ENCODE measurements at places on chromosomes 16 and 17.

GRCh38 chr16:23290189-23291062 is 11.7 kb upstream of the SCNN1B start:
- no peak for DNase-seq

DNA sequence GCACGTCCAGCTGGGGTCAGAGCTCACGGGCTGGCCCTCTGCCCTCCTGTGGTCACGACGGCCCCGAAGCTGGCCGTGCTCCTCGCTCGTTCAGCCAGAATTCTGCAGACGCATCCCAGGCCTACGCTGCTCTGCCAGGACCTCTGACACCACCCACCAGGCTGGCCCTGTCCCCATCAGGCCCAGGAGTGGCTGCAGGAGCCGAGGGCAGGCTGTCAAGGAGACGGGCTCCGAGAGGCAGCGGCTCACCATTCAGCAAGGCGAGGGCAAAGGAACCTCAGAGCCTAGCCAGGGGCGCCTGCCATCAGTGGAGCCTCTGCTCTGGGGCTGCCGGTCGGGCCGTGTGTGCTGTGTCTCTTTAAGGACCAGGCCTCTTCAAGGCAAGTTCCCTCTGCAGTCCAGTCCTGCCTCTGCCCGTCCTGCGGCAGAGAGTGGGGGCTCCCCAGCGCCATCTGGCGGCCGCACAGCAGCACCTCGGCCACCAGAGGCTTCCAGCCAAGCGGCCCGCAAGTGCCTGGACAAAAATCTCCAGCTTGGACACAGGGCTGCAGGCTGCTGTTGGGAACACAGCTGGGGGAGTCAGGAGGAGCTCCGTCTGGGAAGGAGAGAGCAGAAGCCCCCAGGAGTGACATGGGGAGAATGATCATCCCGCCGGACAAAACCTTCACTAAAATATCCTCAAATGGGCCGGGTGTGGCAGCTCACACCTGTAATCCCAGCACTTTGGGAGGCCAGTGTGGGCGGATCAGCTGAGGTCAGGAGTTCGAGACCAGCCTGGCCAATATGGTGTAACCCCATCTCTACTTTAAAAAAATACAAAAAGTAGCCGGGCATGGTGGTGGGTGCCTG is 7.4 kb upstream of the ABR start:
- DNase-seq: peak; percentile 45

DNA sequence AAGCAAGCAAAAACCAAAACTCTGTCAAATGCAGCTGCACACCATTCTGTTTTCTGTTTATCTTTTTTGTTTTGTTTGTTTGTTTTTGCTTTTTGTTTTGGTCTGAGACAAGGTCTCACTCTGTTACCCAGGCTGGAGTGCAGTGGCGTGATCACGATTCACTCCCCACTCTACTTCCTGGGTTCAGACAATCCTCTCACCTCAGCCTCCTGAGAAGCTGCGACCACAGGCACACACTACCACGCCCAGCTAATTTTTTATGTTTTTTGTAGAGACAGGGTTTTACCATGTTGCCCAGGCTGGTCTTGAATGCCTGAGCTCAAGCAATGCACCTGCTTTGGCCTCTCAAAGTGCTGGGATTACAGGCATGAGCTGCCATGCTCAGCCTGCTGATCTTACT is 19.3 kb upstream of the SLFN13 start:
- no peak for DNase-seq

GRCh38 chr16:9323170-9323569 is 231.7 kb downstream of the HAPSTR1 start:
- no peak for DNase-seq

GRCh38 chr17:77686903-77687302 is 271.6 kb upstream of the TNRC6C start:
- no peak for DNase-seq

- DNase-seq: no peak
Measured at GRCh38 chr16:86836503-86837129, 258.3 kb downstream of the FOXL1 start.

DNA sequence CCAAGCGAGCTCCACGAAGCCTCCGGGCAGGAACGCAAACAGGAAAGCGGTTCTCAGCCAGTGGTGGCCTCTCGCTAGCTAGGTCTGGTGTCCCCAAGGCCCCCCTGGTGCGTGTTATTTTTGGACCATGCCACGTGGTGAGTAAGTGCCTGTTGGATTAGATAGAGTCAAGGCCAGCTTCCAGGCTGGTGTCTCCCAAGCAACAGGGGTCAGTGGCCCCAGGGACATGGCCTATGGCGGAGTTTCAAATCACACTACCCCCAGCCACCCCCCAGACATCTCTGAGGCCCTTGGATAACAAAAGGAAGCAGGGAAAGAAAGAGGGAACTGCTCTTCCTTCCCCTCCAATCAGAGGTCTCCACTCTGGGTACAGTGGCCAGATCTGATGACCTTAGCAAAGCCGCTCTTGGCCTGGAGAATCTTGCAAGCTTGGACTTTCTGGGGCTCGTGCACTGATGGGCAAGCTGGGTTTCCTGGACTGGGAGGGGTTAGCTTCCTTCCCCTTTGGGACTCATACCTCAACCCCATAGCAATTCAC is 58.2 kb downstream of the MAF start:
- DNase-seq: no peak

GRCh38 chr17:1055751-1056645 is 59.1 kb downstream of the TIMM22 start:
- DNase-seq: no peak

DNA sequence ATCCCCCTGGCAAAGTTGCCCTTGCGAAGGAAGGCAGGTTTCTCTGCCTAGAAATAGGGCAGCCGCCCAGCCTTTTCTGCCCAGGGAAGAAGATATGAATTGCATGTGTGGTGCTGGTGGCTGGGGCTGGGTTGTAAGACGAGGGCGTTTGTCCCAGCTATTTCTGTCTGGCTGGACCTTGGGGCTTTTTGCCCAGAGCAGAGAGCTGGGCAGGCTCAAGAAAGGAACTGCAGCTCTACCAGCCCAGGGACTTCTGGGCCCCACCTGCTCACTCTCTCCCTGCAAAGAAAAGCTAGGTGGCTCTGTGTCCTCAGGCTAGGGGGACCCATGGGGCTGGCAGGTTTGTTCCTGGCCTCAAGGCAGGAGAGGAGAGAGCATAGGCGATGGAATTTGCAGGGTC is 586 bp downstream of the CACNG1 start:
- DNase-seq: no peak

DNA sequence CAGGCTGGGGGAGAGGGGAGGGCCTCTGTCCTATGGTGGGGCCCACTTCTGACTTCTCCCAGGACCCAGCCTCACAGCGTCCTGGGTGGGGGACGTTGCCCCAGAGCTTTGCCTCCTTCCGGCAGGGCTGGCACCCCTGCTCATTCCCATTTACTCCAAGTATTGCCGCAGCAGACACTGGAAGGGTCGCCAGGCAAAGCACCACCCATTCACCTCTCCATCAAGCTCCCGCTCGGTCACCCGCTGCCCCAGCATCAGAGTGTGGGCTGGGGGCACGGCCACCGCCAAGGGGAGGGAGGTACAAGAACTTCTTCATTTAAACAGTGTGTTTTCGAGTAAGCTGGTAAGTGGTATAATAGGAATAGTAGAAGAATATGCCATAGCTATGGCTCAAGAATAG is 52.8 kb upstream of the GNG13 start:
- no peak for DNase-seq

DNA sequence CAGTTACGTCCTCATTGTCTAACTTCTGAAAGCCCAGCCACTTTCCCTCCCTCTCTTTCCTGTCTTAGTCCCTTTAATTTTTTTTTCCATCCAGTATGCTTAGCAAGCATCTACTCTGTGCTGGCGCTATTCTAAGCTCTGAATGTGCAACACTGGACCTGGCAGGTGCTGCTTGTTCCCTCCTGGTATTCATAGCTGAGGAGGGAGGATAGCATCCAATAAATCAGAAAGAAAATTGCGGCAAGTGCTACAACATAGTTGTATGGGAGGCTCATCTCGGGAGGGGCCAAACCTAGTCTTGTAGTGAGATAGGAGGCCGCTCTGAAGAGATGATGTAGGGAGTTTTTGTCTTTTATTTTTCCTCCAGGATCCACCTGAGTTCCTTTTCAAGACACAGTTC is 457.3 kb upstream of the HSBP1 start:
- no peak for DNase-seq

GRCh38 chr17:6868582-6868981 is 37.1 kb upstream of the TEKT1 start:
- no peak for DNase-seq

- DNase-seq: no peak
Measured at GRCh38 chr17:80546267-80546666, 1.6 kb downstream of the RPTOR start.

DNA sequence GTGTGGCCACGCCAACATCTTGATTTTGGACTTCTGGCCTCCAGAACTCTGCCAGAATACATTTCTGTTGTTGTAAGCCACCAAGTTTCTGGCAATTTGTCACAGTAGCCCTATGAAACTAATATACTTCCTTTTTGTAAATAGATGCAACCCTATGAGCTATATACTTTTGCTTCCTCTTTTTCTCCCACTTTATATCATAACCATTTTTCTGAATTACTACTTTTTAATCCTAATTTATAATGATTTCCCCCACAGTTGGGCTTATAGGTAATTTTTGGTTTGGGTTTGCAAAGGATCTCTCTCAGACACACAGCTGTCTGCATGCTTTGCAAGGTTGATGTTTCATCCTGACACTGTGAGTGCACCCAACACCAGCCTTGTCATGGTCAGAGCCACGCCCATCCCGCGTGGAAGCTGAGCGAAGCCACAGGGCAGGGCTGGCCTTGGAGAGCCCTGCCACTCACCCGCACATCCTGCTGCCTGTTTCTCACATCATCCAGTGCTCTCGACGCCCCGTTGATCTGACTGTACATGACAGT is 5.8 kb downstream of the TRIM25 start:
- DNase-seq: peak; percentile 21
